ENCODE measurements at places on chromosomes 7 and 10.

DNA sequence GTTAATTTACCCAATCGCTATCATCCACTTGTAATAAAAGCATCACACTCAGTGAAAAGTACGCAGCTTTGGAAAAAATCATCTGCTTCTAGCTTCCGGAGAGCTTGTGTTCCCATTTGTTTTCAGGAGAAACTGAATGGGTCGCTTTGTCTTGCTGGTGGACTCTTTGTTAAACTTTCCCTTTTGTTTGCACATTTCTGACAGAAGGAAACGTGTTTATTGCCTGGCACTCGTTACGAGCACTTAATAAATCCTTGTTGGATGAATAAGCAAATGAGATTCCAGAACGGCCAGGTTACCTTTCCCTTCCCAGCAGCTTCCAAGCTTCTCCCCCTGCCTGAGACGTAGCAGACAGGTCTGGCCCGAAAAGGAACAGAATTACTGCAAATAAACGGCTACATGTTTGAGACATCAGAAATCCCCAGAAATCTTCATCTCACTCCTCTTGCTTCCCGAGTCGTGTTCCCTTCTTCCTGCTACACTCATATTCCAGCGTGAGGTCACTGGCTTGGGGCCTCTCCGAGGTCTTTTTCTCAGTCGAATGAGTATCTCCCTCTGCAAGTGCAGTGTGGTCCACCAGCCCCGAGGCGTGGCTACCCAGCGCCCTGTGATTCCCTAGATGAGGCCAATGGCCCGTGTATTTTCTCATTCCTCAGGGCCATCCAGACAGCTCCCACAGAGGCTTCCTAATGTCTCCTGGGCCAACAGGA lies 167.2 kb downstream of the FRMD4A start:
- no peak for DNase-seq

GRCh38 chr10:7444551-7445121 lies 33.8 kb upstream of the SFMBT2 start:
- DNase-seq: no peak

- DNase-seq: no peak
These were observed 579.3 kb downstream of the SH2D4B start for GRCh38 chr10:81116990-81117389.

GRCh38 chr10:37747081-37747480 lies 110.3 kb downstream of the ZNF248 start:
- no peak for DNase-seq

- DNase-seq: no peak
These were observed 219.1 kb downstream of the ITGB1 start for GRCh38 chr10:32738958-32739357.

- no peak for DNase-seq
These were observed at the start of gene NRAP for GRCh38 chr10:113663908-113664307. TSS of gene NRAP (minus strand) at chr10:113664041. CDS start at chr10:113663882, 159 bp downstream.

DNA sequence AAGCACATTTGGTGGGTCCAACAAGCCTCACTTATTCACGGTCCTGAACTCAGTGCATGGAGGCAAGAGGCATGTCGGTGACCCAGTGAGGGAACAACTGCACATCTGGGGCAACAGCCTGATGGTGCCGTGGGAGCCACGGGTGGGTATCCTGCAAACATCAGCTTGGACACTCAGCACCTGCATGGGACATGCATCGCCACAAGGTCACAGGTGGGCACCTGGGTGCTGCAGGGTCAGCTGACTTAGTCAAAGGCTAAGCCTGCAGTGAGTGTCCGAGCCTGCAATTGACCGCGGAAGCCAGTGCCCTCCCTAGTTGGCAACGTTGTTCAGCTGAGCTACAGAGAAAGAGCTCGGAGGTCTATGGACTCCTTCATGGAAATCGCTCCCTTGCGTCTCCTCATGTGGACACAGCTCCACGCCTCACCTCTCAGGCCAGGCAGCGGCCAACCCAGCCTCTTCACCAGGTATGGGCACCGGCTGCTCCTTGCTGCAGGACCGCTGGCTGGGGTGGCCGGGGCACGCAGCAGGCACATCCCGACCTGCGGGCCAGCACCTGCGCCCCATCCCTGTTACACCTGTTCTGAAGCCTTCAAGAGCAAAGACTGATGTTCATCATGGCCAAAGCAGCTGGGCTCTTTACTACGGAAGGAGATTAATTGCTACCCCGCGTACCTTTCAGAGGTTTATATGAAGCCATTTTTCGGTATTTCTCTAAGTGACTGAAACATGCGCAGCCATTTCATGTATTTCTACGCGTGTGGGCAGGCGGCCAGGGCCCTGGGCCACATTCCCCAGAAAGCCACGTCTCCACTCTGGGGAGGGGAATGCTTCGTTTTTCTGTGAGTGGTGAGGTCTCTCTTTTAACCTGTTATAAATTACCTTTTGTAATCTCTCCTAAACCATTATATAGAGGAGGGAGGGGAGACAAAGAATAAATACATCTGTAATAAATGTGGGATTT lies 380.7 kb downstream of the DNAJB6 start:
- no peak for DNase-seq

DNA sequence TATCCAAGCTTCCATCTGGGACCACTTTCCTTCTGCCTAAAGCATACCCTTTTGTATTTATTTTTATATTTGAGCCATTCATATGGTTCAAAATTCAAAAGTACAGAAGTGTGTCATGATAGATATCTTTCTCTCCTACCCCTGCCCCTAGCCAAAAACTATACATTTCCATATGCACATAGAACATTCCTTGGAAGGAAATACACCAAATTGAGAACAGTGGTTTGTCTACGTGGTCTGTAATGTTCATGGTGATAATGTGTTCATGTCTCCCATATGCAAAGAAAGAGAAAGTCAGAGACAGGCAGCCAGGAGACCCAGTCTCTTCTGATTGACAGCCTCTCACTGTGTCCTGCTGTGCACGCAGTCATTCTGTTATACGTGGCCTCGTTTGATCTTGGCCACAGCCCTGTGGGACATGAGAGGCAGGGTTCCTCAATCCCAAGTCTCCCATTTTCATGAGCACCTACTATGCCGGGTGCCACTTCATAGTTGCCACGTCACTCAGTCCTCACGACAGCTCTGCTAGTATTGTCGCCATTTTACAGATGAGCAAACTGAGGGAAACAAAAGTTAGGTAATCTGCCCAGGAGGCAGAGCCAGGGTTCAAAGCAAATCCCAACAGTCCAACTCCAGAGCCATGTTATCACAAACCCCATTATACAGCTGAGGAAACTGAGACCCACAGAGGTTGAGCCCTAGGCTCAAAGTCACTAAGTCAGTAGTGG lies 8.0 kb upstream of the CDH23 start:
- no peak for DNase-seq

GRCh38 chr7:76063525-76063924 lies 15.6 kb downstream of the MDH2 start:
- DNase-seq: no peak

- no peak for DNase-seq
These were observed 213.2 kb downstream of the KCND2 start for GRCh38 chr7:120486164-120486563.

DNA sequence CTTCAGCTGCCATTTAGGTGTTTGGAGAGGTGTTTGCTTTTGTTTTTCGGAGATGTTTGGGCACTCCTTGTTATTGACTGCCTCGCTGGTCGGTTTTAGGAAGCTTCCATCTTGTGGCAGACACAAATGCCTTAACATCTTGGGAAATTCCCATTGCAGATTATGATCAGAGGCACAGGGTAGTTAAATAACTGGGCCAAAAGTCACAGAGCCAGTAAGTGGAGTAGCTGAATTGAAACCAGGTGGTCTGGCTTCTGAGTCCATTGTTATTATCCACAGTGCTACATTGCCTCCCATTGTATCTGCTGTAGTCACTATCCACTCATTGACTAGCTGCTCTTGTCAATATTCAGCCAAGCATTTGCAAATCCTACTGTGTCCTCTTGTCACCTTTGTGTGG lies 138.2 kb upstream of the PLPP4 start:
- DNase-seq: no peak

DNA sequence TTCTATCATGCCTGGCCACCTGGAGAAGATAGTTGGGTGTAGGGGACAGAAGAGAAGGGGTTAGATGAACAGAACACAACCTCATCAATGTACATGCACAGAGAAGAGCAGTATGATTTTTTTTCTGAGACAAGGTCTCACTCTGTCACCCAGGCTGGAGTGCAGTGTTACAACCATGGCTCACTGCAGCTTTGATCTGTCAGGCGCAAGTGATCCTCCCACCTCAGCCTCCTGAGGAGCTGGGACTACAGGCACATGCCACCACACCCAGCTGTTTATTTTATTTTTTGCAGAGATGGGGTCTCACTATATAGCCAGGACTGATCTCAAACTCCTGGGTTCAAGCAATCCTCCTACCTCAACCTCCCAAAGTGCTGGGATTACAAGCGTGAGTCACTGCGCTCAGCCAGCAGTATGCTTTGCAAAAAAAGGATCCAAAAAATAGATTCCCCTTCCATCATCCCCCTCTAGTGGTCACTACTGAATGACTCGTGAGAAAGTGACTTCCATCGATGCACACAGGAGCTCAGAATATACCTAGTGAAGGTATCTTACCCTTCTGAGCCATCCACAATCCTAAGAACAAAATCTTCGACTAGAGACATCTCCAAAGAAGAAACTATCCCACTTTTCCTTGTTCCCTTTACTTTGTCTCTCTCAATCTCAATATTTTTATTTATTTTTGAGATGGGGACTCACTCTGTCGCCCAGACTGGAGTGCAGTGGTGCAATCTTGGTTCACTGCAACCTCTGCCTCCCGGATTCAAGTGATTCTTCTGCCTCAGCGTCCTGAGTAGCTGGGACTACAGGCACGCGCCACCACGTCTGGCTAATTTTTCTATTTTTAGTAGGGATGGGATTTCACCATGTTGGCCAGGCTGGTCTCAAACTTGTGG lies 21.0 kb downstream of the ZCWPW1 start:
- DNase-seq: no peak

DNA sequence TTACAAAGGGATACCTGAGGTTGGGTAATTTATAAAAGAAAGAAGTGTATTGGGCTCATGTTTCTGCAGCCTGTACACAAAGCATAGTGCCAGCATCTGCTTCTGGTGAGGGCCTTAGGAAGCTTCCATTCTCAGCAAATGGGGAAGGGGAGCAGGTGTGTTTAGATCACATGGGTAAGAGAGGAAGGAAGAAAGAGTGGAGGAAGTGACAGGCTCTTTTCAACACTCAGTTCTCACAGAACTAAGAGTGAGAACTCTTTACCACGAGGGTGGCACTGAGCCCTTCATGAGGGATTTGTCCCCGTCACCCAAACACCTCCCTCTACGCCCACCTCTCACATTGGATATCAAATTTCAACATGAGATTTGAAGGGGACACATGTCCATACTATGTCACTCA lies 506 bp upstream of the FAM170B start:
- no peak for DNase-seq

GRCh38 chr10:23692736-23693135 lies 253.9 kb downstream of the OTUD1 start:
- no peak for DNase-seq

GRCh38 chr7:87600130-87601124 lies at the start of gene ABCB1:
TSS of gene ABCB1 (minus strand) at chr7:87600884. CDS start at chr7:87600184, 700 bp downstream.
- DNase-seq: no peak

DNA sequence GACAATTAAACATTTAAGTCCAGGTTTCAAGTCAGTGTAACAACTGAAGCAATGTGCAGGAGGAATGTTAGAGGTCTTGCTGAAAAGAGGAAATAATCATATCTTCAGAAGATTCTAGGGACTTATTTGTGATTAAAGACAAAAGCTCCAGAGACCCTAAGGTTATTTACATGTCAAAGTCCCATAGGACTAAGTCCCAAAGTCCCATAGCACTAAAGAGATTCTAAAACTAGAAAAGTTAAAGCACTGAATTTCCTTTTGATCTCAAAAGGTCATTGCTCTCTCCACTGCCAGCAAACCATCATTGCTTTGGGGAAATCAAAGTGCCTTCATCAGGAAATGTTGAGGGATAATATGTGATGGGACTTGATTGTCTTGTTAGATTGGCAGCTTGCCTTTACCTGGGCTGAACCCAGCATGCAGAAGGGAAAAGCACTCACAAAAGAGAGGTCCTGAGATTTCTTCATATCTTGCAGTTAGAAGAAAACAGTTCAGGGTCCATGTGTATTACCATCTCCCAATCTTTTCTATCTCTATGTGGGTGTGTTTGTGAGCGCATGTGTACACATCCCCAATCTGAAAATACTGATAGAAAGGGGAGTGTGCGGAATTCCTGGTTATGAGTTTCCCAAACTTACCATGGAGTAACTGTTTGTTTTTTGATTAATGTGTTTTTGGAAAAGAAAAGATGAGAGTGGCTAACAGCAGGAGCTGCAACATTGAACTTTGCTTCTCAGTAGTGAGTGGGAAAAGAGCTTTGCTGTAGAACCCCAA lies 21.8 kb downstream of the NUDT13 start:
- DNase-seq: no peak

- DNase-seq: no peak
These were observed 554.9 kb upstream of the NRP1 start for GRCh38 chr10:33889371-33889770.

DNA sequence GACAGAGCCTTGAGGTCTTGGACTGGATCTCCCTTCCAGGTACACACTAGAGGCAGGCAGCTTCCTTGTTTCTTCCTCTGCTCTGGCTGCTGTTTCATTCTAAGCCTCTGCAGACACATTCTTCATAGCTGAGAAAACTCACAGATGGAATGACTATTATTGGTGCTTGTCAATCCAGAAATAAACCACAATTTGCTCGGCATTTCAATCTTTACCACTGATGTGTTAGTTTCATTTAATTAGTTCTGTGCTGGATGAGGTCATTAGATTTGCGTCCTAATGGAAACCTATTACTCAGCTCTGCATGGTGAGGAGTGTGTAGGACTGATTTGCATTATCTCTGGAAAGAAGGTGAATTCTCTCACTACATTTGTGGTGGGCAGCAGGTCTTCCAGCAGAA lies 392.5 kb downstream of the NRG3 start:
- DNase-seq: no peak

GRCh38 chr10:78559661-78560340 lies 509.0 kb upstream of the ZMIZ1 start:
- no peak for DNase-seq

- DNase-seq: no peak
These were observed 78.5 kb downstream of the SEC61G start for GRCh38 chr7:54680377-54681005.

DNA sequence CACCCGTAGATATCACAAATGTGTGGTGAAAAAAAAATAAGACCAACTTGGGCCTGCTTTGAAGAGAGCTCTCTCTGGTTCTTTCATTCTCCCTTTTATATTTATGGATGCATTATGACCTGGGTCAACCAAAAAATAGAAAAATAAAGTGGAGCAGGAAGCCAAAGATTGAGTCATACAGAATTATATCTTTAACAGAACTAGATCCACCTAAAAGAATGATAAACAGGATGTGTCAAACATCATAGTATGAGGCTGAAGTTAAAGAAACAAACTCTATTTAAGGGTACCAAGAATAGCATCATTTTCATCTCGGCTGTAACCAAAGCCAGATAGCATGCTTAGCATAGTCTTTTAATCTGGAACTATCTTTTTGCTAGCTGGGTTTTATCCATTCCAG lies 28.8 kb upstream of the NMT2 start:
- DNase-seq: no peak

GRCh38 chr7:6271694-6272440 lies 557 bp downstream of the CYTH3 start:
- DNase-seq: no peak

DNA sequence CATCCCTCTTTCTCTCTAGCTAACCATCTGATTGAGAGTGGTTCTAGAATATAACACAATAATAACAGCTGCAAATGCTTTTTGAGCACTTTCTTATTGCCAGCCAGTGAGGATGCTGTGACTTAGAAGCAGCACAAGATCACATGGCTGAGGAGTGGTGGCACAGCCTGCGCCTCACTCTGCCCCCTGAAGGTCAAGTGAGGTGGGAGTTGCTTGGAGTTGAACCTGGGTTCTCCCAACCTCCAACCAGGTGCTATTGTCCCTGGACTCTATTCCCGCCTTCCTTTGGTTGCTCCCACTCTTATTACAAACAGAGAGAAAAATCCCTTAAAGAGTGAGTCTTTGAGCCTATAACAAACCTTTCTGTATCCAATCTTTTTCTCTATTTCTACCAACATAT lies 280.3 kb upstream of the PODXL start:
- DNase-seq: no peak

Data from central memory CD8-positive, alpha-beta T cell (primary cell).